ENCODE measurements at places on chromosomes 2 and 18.

DNA sequence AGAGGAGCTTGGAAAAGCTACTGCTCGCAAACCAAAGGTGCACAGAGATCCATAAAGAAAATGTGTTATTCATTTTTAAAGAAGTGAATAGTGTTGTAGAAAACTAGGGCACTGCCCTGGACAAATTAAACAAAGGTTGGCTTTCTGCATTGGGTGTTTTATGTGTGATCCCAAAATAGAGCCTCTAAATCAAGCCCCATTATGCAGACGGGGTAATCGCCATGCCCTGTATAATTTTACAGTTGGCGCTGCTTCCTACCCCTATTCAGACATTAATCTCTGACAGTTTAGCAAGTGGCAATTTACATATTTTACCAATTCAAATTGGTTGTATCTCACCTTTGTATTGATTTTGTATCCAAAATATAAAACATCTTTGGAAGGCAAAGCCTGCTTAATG, 109.1 kb downstream of the PID1 start:
- no peak for ATAC-seq

GRCh38 chr2:109126501-109126860, 2.5 kb upstream of the SH3RF3 start:
- ATAC-seq, result no peak

DNA sequence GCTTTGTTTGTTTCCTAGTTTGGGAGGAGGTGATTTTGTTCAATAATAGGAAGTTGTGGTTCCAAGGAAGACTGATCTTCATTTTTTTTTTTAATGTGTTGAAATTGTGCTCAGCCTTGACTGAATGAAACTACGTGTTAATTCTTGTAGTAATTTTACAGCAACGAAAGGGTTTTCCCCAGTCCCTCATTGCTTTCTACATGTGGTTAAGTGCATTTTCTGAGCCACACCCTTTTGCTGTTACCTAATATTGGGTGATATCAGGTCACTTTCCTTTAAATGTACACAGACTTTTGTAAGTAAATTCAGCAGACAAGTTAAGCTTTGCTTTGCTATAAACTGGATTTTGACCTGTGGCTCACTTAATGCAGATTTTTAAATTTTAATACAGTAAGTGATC, 73.6 kb downstream of the OTX1 start:
- no peak for ATAC-seq

GRCh38 chr2:179622112-179622511, 239.3 kb downstream of the ZNF385B start:
- ATAC-seq, result no peak

DNA sequence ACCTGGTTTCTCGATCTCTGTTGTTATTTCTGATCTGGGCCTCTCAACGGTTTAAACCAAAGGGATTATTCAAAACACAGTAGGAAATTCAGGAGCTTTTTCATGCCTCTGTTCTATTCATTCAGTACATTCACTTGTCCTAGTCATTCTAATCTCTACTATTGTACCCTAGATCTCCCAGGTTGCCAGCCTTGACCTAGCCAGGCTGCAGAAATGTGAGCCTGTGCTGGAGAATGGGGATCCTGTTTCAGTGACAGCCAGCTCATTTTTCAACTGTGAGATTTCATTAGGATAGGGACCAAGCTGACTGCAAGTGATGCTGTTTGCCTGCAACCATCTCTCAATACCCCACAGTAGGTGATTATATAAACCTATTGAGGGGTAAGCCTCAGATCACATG, 186.2 kb downstream of the CMPK2 start:
- ATAC-seq, result no peak

GRCh38 chr18:36325846-36326245, 28.3 kb downstream of the FHOD3 start:
- ATAC-seq, result no peak

DNA sequence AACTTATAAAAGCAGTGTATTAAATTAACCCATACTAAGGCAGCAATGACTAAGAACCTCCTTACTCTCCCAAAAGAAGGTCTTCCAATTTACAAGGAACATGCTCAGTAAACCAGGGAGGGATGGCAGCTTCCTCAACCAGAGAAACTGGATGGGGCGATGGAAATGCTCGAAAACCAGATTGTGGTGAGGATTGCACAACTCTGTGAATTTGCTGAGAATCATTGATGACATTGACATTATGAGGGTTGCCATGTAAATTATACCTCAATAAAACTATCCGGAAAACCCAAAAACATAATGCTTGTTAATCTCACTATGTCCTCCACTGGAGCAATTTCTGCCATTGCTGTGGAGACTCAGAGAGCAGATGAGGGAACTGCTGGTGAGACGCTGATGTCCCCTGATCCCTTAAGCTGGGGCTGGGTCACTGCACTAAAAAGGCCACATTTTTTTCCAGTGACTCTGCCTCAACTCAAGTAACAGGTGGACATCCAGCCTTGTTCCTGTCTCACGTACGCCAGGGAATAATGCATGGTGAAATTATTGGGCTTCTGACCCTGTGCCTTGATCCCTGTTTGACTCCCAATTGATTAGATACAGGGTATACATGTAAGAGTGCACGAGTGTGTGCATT, 288.3 kb downstream of the CYP26B1 start:
- ATAC-seq, result no peak

DNA sequence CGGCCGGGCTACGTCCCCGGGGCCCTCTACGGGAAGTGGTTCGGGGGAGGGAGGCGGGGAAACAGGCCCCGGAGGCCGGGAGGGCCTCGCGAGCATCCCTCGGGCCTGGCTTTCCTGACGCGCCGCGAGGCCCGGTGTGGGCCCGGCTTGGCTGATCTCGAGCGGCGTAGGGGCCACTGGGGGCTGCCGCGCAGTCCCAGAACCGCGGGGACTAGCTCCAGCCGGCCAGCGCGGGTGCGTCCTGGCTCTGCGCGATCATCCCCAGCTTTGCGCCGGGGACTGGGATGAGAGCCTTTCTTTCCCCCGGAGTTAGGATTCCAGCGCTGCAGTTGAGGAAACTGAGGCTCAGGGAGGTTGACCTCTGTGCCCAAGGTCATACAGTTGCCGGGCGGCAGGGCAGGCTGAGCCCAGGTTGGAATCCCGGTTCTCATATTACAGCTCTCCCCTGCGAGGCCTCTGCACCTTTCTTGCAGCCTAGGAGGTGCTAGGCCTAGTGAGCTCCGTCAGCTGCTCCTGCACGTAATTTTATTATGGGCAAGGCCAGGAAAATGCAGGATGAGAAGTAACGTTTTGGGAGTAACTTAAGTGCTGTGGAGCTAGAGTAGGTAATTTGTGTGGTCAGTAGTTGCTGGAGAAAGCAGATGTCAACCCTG, 501 bp downstream of the LPIN1 start:
- ATAC-seq, result no peak

DNA sequence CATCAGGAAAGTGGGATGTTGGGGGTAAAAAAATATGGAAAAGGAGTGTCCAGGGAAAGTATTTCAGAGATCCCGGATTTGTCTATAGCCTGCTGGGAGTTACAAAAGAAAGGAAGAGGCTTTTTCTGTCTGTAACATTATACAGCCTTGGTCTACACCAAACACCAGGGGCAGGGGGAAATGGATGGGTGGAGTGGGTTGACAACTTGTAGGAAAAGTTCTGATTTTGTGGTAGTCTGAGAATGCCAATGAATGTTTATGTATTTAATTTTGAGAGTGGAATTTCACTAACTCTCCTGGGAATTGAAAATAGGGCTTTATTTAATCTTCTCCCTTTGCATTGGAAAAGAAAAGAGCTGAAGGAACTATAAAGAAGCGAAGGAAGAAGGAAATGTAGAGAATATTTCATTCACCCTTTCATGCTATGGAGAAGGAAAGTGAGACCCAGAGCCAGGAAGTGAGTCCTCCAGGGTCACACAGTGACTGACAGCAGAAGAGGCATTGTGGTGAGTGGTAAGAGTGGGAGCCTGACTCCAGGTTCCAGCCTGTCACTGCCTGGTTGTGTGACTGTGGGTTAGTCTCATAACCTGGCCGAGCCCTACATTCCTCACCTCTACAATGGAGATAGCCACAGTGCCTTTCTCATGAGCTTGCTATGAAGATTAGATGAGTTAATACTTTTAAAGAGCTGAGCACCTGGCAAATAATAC, 346.3 kb upstream of the TNP1 start:
- ATAC-seq, result no peak

DNA sequence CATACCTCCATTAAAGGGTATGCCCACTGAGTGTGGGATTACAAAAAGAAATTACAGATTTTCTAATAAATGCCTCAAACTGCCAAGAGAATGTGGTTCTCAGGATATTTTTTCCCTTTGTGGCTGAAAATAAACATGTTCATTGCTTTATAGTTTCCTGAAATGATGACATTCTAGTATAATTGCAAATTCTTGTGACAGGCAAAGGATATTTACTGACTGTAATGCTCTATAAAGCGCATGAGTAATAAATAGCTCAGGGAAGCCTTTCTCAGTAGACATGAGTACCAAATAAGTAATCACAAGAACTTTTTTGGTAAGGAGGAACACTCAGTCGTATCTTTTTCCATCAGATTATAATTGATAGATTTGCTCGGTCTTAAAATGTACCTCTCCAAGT, 72.3 kb downstream of the FTCDNL1 start:
- ATAC-seq, result no peak

GRCh38 chr2:15664273-15665066, 72.8 kb downstream of the DDX1 start:
- ATAC-seq, result no peak

DNA sequence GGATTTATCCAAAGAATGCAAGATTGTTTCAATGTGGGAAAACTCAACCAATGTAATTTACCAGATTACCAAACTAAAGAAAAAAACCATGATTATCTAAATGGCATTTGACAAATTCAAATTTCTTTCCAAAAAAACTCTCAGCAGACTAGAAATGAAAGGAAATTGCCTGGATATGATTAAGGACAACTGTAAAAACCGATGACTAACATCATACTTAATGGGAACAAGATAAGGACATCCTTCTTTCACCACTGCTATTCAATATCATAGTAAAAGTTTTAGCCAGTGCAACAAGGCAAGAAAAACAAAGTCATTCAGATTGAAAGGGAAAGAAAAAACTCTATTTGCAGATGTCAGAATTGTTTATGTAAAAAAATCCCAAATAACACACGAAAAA, 4.4 kb upstream of the CCDC150 start:
- no peak for ATAC-seq

Data from stimulated activated memory B cell treated with anti-CD40 and anti-IgM and Interleukin-4, amounts not matched to agents 10 μg/mL and 1 μg/mL and 100 μg/mL, for 72 hours (primary cell).